Fibroblast of skin of left quadriceps (primary cell): ENCODE measurements at places on chromosomes 12 and 14.
A peak's percentile ranks its signal among the peaks of the same experiment; 100 is the strongest.

DNA sequence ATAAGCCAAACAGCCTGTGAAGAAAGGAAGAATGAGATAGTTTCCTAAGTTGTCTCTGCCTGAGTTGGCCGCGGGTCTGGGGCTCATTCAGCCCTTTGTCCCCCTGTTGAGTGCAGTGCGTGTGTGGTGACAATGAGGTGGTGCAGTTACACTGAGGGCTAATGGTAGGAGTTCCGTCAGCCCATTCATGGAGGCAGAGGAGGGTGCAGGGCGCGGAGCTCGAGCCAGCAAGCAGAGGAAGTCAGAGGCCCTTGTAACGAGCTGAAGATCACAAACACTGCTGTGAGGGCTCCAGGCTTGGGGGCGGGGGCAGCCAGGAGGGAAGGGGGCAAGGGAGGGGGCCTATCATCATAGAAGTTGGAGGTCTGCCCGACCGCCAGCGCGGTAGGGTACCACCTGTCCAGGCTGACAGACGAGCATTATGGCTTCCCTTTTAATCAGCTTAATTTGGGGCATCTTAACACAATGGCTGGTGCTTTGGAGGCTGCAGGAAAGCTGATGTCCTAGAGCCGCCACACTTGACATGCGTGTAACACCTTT is 20.5 kb downstream of the CCND2 start:
- DNase-seq = no peak

DNA sequence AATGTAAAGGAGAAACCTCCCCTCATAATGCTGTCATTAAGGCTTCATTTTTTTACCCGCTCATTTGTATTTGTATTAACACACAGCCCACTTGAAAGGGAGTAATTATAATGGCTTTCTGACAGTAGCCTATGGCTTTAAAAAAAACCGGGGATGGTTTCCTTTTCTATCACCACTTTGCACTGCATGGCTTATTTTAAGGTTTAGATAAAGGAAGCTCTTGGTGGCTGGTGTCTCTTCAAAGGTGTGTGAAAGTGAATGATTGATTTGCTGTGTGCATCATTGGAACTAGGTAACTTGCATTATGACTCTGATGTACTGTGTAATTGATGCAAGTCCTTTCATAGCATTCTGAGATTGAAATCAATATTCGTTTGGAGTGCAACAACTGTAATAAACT is 80.7 kb downstream of the NPAS3 start:
- DNase-seq = no peak

GRCh38 chr12:60672949-60673348 is 1077.1 kb downstream of the SLC16A7 start:
- no peak for DNase-seq

- peak; percentile 66 for DNase-seq
These were observed 170.5 kb downstream of the NDUFA12 start for GRCh38 chr12:94832780-94833681.

GRCh38 chr12:71216725-71217579 is 59.2 kb upstream of the TSPAN8 start:
- no peak for DNase-seq

GRCh38 chr14:74202113-74202512 is 37.1 kb upstream of the VSX2 start:
- no peak for DNase-seq

DNA sequence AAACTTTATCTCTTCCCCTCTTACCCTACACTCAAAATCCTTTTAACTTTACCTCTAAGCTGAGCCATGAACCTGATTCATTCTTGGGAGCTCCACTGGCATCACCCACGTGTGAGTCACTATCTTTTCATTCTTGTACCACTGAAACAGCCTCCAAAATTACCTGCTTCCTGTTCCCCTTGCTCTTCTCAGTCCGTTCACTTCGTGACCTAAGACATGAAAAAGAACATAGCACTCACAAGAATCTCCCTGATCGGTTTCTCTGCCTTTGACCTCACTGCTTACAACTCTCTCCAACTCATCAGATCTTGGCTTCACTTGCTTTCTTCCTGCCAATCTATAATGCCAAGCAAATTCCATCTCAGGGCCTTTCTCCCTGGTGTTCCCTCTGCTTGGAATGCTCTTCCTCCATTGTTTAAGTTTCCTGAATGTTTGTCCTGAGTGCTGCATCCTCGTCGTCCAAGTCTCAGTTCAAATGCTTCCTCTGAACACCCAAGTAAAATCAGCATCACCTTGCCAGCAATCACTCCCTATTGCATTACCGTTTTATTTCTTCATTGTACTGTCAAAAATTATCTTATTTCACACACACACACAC is 9.2 kb downstream of the GLIPR1 start:
- no peak for DNase-seq

- DNase-seq = no peak
These were observed 40.0 kb downstream of the PEBP1 start for GRCh38 chr12:118175823-118176447.

- no peak for DNase-seq
These were observed 629 bp upstream of the TTC7B start for GRCh38 chr14:90816681-90817436.

DNA sequence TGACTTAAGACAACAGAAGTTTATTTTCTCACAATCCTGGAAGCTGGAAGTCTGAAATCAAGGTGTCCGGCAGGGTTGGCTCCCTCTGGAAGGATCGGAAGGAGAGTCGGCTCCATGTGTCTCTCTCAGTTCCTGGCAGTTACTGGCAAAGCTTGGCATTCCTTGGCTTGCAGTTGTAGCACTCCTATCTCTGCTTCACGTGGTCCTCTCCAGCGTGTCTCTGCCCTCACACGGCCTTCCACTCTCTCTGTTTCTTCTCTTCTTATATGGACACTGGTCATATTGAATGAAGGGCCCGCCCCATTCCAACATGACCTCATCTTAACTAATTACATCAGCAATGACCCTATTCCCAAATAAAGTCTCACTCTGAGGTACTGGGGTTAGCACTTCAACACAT is 60.1 kb upstream of the TUNAR start:
- DNase-seq = no peak

DNA sequence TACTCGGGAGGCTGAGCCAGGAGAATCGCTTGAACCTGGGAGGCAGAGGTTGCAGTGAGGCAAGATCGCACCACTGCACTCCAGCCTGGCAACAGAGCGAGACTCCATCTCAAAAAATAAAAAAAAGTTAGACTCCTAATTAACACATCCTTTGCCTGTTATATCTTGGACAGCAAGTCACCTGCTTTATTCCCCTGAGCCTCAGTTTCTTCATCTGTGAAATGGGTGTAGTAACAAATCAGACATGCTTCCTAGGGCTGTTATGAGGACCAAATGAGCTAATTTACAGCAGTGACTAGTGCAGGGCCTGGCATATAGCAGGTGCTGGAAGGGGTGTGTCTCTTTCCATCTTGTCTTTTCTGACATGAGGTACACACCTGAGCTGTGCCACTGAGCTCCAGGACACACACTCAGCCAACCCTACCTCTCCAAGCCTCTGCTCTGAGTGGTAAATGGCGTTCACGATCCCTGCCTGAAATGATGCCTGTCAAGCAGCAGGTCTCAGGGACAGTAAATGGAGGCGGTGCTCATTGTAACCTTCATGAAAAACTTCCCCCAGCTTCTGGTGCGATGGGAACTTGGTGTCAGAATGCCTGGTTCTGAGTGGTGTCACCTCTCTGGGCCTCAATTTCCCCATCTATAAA is 31.7 kb downstream of the FOXN4 start:
- no peak for DNase-seq

- peak; percentile 60 for DNase-seq
These were observed at the start of gene ITGA5 for GRCh38 chr12:54419088-54419887. Gene ITGA5, minus strand, starts transcription at chr12:54419266. Its CDS starts 68 bp downstream, at chr12:54419198.

DNA sequence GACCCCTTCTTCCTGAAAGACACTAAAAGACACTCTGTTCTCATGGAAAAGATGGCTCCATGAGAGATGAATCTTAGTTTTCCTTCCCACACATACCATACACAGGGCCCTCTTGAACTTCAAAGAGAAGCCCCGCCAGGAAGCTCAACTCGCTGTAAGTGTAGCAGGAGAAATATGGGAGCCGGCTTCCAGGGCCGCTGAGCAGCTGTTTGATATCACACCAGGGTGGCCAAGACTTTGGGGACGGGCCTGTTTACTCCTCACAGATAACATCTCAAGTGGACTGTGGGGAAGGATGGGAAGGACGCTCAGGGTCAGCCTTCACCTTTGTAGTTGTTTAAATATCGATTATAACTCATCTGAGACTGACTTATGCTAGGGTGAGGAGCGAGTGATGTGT is 235.5 kb upstream of the TBX3 start:
- no peak for DNase-seq

DNA sequence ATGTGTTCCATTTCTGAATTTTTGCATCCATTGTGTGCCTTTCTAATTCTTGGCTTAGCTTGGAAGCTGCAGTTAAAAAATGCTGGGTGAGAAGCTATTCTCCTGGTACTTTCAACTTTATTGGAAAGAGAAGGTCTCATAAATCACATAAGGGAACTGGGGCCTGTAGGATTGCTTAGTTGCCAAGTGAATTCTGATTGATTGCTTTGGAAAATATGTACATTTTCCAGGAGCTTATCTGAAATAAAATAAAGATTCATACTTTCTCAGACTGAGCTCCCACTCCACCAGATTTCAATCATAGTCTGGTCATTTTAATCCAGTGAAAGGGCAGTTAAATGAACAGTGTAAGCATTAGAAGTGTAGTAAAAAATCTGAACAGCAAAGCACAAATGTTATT is 50.0 kb upstream of the PRICKLE1 start:
- no peak for DNase-seq

DNA sequence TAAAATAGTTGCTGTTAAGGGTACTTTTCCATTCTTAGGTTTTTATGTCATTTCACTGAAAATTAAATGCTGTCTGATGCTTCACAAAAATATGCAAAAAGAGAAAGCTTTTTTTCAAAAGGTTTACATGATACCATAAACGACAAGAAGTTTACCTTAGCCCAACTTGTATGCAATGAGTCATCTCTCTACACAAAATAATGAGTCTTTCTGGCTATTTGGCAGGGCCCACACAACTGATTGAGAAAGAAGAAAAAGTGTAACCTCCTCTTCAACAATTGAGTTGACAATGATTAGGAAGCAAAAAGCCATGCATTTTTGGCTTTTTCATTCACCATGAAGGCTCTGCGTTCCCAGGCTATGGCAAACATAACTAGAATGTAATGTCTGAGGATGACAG is 165.4 kb upstream of the CPNE8 start:
- no peak for DNase-seq

GRCh38 chr12:130288206-130288605 is 49.5 kb upstream of the PIWIL1 start:
- DNase-seq = no peak

DNA sequence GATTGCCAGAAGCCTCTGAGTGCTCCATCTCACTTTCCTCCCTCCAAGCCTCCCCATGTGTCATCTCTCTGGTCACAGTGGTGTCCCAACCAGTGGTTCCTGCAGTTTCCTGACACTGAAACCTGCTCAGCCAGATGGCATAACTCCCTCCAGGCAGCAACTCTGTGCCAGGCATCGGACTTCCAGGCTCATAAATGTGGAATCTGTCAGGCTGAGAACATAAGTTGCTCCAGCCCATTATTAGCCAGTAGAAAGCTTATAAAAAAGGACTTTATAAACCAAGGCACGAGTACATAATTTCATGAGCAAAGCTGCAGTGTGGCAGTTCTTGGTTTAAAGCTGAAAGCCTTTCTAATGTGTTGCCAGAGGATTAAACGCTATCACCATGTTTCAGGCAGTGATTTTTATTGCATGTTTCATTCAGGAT is 194.3 kb downstream of the DACT1 start:
- DNase-seq = no peak

DNA sequence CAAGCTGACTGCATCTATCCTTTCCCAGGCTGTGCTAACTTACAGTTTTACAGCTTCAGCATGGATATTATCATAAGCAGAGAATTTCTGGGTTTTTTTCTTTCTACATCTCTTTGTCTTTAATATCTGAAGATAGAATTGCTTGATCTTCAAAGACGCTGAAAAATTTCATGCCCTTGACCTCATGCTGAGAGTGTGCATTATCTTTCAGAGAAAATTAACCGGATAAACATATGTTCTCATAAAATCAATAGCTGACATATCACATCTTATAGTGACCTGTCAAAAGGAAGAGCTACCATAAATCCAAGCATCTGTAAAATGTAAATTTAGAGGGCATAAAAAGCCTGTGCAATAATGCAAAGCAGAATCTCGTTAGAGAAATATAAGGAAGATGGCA is 1704.1 kb upstream of the FLRT2 start:
- no peak for DNase-seq

GRCh38 chr14:22566845-22567244 is 22.2 kb downstream of the DAD1 start:
- DNase-seq = no peak

DNA sequence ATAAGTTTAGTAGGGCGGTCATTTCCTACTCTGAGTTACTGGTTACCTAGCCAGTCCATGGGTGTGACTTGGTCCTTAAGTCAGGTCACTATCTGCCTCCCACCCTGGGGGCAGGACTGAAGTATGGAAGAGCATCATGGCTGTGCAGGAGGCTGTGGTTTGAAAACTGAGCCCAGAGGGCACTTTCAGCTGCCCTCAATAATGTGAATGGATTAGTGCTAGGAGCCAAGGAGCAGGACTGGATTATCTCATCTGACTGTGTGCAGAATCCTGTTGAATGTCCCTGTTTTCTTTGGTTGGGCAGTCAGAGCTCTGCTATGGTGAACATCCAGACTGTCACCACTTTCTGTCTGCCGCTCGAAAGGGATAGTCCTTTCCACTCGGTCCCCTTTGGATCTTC is 1.6 kb downstream of the ATXN7L3B start:
- no peak for DNase-seq

- DNase-seq = peak; percentile 85
These were observed 73.3 kb upstream of the PLXNC1 start for GRCh38 chr12:94074980-94075629.

DNA sequence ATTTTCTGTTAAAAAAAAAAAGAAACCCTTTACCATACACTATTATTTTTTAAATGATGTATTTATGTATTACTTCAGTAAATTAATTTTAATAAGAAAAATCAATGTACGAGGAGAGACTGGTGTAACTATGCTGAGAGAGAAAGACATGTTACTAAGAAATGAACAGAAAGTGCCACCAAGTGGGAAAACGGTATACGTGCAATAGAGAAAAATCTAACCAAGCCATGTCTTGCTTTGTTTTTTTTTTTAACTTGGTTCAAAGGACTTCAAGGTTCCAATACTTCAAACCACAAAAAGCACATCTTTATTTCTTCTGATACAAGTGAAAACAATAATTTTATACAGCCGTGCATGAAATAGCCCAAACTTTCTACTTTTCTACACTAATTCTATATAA is 22.9 kb downstream of the NDUFA12 start:
- no peak for DNase-seq

DNA sequence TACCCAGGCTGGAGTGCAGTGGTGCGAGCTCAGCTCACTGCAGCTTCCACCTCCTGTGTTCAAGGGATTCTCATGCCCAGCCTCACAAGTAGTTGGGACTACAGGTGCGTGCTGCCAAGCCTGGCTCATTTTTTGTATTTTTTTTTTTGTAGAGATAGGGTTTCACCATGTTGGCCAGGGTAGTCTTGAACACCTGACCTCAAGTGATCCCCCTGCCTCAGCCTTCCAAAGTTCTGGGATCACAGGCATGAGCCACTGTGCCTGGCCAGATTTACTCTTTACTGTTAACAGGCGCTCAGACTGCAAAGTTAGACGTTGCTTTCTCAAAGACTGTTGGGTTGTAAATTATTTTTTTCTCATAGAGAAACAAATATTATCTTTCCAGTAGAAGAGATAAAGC is 46.1 kb upstream of the LRRK2 start:
- DNase-seq = no peak
